GM12891 (cell line): ENCODE measurements at places on chromosomes 11 and 22.

GRCh38 chr11:67576735-67577475, 6.7 kb upstream of the GSTP1 start:
- DNase-seq: no peak

DNA sequence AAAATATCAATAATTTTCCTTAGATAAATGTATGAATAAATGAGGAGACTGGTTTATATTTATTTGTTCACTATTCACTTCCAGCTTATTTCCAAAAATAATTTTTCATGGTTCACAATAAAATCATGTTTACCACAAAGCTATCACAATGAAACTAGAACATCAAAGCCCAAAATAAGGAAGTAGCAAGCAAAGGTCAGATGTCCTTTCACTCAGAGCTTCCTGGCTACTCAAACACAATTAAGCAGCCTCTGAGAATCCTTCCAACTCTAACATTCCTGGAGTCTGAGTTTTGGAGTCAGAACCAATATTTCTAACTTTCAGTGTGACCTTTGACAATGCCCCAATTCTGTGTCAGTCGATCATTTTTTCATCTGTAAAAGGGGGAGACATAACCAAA, 527.0 kb downstream of the SOX6 start:
- no peak for DNase-seq

DNA sequence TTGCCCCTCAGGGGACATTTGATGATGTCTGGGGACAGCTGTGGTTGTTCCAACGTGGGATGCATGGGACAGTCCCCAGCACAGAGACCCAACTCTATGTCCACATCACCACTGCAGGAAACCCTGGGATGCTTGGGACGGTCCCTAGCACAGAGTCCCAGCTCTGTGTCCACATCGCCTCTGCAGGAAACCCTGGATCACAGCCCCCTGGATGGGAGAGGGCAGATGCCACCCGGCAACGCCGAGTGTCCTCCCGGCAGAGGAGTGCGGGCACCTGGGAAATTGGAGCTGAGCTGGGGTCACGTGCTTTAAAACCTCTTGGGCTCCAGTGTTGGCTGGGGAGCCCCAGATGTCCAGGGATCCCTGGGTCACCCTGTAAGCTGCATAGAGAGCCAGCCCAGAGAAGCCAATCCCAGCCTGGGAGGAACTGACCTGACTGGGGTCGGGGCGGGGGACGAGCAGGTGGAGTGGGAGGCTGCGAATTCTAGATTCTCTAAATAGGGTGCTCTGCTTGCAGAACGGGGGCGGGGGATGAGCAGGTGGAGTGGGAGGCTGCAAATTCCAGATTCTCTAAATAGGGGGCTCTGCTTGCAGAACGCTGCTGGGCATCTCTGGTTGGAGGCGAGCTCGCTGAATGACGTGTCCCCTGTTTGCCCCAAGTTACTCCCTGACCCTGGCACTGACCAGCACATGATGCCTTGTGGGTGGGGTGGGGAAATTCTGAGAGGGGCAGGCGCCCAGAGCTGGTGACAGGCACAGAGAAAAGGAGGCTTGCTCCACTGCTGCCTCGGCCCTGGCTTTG, 1197.8 kb downstream of the BRD1 start:
- DNase-seq: no peak

- no peak for DNase-seq
Observed at GRCh38 chr11:130523166-130523565, 74.7 kb downstream of the ADAMTS15 start.

- DNase-seq: no peak
Observed at GRCh38 chr11:134597452-134597851, 185.4 kb upstream of the B3GAT1 start.

GRCh38 chr11:16779436-16779835, 41.0 kb downstream of the C11orf58 start:
- DNase-seq: no peak

DNA sequence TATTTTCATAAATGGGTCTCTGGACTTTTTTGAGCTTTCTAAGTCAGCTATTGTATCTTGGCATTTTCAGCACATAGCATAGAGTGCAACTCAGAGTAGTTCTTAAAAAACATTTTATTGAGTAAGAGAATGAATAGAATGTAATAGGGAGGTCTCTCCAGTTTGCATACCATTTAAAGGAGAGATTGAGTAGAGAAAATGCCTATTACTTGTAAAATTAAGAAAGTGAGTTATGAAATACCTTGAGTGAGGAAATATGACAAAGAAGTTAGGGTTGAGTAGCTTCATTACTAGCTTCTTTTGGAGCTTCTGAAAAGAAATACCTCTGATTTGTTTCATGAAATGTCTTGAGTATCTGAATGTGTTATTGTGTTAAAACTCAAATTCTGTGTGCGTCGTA, 140.0 kb downstream of the AASDHPPT start:
- DNase-seq: no peak
